WTC11 (cell line): ENCODE measurements at places on chromosomes 12 and 14. TPM values are rescaled to one million over a fixed set of nuclear protein-coding genes. Genes with fewer than 3 reads are reported as not detected.

PIWIL1 gene
- not detected in 3 replicates for total RNA-seq

C1R gene
- total RNA-seq: 8.4 to 9.8 TPM (median 8.9 TPM) in 3 replicates

DNA sequence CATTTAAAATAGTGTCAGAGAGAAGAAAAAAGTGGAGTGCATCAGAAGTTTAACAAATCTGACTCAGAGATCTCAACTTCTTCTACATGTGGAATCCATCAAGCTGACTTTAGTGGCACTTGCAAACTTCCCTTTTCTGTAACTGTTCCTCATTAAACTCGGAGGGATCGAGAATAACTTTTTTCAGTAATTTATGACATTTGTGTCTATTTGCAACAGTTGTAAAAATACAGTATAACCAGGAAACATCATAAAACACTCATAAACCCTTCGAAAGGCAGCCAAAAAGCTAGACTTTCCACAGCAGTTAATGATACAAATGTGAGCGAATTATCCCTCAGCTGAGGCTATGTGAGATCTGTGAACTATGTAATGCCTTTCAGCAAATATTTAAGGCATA is 1936.8 kb upstream of the SEL1L start:
- no peak for DNase-seq

DNA sequence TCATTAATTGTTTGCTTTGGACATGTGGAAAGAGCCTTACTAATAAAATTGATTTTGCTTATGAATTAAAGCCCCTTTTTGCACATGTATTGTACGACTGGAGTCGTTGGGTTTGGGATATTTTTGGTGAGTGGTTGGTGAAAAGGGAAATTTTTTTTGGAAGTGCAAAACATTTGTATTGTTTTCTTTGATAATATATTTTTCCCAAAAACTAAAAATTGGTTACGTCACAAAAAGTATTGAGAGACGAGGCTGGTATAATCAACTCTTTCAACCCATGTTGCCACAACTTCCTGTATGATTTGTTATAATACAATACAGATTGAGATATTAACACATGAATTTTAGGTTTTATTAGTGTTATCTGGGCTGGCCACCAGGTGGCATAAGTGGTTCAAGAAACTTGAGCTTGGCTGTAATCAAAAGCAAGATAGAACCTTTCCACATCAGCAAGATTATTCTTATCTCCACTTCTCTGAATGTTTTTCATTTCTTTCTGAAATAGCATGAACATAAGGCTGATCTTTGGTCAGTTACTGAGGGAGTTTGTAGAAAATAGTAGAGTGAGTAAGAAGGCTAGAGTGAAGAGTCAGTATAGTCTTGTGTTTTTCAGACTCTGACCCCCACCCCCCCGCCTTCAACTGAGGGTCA is 8.7 kb downstream of the NGDN start:
- peak; percentile 49 for DNase-seq
